BJ (cell line): ENCODE measurements at places on chromosomes 16 and 17.
A peak's percentile ranks its signal among the peaks of the same experiment; 100 is the strongest.

DNA sequence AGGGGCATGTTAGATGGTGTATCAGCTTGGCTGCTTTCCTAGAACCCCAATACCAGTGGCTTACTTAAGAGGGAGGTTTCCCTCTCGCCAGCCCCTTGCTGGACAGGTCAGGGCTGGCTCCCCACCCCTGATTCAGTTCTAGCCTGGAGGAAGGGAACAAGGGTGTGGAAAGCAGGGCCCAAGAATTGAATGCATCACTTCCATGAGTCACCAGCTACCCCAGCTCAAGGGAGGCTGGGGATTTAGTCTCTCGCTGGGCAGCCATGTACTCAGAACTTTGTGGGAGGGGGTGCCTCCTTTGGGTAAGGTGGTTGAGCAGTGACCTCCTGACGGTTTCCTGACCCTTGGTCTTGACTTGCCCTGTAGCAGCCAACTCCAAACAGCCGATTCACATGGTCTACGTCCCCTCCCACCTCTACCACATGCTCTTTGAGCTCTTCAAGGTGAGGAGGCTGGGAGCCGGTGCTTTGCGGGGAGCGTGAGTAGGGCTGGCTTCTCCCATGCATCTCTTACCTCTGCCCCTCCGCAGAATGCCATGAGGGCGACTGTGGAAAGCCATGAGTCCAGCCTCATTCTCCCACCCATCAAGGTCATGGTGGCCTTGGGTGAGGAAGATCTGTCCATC is 12.8 kb downstream of the PDK2 start:
- no peak for DNase-seq

- DNase-seq, result no peak
Measured at GRCh38 chr17:10790491-10791401, 13.2 kb downstream of the TMEM238L start.

DNA sequence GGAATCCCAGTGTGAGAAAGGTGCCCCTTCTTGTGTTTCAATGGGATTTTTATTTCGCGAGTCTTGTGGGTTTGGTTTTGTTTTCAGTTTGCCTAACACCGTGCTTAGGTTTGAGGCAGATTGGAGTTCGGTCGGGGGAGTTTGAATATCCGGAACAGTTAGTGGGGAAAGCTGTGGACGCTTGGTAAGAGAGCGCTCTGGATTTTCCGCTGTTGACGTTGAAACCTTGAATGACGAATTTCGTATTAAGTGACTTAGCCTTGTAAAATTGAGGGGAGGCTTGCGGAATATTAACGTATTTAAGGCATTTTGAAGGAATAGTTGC is 567 bp downstream of the UBB start:
- DNase-seq, result no peak

GRCh38 chr17:17975436-17975835 is 2.8 kb downstream of the DRC3 start:
- DNase-seq, result no peak

DNA sequence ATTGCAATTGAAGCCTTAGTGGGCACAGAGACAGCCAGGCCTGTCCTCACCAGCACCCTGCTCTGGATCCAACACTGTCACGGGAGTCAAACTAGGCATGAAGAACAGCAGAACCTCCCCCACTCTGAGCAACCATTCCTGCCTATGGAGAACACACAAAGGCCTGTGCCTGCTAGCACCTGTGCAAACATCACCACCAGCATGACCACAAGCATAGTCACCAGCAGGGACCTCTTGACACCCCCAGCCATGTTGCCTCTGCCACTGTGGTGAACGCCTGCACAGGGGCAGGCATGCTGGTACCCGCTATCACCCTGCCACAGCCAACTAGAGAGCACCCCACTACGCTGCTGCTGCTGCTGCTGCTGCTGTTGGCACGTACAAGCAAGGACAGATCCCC is 51.7 kb downstream of the CMC2 start:
- DNase-seq, result no peak

DNA sequence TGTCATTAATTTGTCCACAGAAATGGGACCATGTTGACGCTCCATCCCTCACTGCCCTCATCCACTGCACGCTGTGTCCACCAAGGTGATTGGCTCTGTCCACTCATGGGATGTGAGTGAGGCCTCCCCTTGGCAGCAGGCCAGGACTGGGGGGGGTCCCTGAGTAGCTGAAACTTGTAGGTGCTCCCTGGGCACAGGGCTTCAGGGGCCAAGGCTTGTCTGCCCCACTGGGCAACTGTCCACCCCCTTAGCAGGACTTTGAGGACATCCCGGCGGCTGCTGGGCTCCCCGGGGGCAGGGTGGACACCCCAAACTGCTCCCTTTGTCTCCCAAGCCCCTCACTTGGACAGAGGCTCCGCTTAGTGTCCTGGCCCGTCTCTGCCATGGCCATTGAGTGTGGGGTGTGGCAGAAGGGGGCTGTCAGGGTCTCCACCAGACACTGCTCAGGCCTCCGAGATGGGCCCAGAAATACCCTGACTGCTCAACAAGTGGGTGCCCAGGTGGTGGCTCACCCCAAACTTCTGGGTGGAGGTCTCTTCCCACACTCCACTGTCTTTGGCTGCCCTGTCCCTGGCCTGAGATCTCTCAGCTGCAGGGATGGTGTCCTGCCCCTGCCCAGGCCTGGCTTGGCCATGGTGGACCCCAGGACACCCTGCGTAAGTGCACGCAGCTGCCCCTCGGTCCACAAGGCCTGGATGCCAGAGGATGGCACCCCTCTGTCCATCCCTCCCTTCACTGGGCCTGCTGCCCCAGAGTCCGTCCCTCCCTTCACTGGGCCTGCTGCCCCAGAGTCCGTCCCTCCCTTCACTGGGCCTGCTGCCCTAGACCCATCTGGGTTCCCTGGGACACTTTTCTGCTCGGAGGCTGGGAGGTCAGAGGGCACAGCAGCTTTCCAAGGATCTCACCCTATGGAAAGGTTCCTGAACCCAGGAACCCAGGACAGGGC is 2.9 kb upstream of the RAB40C start:
- no peak for DNase-seq

- DNase-seq, result no peak
Measured at GRCh38 chr16:20306401-20306800, 20.9 kb downstream of the GP2 start.

DNA sequence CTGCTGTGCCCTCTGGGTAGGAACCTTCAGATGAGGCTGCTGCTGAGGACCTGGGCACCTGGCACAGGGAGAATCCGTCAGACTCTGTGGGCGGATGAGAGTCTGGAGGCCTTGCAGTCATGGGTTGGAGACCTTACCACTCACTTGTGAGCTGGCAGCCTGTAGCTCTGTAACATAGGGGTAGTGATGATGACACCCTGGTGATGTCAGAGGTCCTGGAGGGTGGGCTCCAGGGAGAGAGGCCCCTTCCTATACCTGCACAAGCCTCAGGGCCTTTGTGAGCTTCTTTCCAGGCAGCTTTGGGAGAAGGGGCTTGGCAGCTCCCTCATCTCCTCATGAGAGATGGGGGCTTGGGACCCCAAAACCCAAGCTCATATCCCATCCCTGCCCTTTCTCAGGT is 1.6 kb downstream of the MIEF2 start:
- DNase-seq, result no peak

- no peak for DNase-seq
Measured at GRCh38 chr16:86225905-86226371, 284.4 kb upstream of the FOXF1 start.

DNA sequence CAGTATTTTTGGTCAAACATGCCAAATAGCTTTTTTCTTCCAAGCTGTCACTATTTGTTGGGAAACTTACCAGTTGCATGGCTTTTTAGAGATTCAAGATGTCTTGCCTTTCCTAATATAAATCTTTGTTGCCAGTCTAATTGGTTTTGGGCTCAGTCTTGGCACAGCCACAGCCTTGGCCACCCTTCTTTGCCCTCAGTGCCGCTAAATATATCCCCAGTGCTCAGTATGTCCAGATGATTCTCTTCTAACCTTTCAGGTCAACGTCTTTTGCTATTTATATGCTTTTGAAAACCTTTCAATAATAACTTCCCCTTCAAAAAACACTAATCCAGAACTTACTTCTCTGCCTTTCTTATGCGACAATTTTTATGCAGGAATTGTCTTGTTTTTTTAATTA is 483.1 kb upstream of the ZFHX3 start:
- DNase-seq, result no peak

GRCh38 chr17:52106638-52107261 is 51.8 kb downstream of the CA10 start:
- DNase-seq, result no peak

DNA sequence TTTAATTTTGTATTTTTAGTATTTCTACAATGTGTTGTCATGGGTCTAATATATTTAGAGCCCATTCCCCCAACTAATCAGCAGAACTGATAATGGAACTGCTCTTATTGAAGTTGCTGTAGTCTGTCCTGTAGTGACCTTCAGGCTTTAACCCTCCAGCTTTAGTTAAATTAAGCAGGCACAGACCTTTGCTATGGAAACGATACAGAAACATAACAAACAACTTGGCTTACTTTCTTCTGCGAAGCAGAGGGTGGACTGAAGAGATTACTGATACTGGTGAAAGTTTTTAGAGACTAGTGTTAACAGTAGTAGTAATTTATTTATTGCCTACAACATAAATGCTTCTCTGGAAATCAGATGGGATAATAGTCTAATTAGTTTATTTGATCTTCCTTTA is 61.4 kb downstream of the NFATC3 start:
- DNase-seq, result peak; percentile 9

DNA sequence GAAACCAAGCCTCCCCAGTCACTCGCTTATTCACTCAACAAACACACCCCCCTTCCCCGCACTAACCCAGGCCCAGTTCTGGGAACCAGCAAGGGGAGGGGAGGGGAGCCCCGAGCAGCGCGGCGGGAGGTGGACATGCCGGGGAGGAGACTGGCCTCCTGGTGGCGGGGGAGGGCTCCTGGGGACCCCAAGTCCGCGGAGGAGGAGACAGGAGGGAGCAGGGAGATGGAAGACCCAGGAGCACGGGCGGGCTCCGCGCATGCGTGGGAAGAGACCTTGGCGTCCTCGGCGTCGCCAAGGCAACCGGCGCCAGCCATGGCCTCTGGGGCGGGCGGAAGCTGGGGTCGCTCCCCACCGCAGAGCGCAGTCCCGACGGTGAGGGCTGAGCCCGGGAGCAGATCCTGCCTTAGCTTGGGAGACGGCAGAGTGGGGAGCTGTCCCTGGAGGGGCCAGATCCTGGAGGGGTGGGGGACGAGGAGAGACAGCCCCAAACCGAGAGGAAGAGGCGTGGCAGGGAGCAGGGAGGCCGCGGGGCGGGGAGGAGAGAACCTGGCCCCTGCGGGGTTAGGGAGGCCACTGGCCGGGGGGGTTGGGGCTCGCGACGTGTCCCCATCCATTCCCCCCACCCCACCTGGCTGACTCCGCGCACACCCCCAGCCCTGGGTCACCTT is at the start of gene PRR29:
Gene PRR29 (plus strand): TSS at position 302 of the 671 bp plus-strand sequence. CDS start 14 bp downstream, at position 316.
- DNase-seq, result no peak

- no peak for DNase-seq
Measured at GRCh38 chr17:61816538-61816937, 46.8 kb downstream of the BRIP1 start.
